ENCODE measurements at places on chromosomes 13 and 19.

- DNase-seq = no peak
- H3K4me1 ChIP-seq = no peaks in the 10 kb centered on the region
These were observed 3.2 kb downstream of the ZNF562 start for GRCh38 chr19:9671655-9672054.

DNA sequence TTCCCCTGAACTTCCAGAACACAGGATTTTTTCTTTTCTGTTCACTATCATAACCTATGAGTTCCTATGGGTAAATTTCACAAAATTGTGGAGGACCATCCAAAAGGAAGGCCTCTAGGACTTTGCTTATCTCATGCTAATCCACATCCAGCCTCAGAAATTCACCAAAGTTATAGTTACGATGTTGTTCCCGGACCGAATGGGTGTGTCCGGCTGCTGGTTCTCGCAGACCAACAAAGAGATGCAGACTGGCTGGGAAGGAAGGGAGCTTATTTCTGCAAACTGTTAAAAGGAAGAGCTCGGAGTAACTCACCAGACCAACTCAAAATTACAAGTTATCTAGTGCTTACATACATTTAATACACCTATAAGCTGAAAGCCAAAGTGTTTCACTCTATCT lies 882.9 kb upstream of the SPRY2 start:
- no peaks in the 10 kb centered on the region for H3K36me3 ChIP-seq
- H3K4me3 ChIP-seq = no peak overlapping the region
- no peaks in the 10 kb centered on the region for H3K27me3 ChIP-seq

DNA sequence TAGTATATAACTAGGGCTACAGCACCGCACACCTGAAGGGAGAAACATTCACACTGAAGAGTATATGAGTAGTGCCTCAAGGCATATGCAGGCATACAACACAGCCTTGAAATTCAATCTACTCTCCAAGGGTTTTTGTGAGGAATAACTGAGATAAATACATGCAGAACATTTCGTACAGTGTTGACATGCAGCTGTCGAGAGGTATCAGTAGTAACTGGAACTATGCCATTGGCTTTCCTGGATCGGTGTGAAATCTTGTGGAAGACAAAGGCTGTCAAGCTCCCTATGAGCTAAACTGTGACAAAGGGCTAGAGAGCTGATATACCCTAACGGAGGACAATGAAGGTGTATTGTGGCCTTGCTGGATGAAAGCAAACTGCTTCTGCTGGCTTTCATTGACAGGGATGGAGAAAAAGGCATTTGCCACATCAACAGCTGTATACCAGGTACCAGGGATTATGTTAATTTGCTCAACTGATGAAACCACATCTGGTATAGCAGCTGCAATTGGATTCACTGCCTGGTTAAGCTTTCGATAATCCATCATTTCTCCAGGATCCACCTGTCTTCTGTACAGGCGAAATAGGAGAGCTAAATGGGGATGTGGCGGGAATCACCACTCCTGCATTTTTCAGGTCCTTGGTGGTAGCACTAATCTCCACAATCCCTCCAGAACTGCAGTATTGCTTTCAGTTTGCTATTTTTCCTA lies 16.3 kb downstream of the MTRF1 start:
- H3K27ac ChIP-seq = no peak overlapping the region
- no peaks in the 10 kb centered on the region for H3K4me1 ChIP-seq
- no peak for DNase-seq
- H3K36me3 ChIP-seq = peaks cover 6% of the 10 kb centered on the region

GRCh38 chr19:49356382-49356781 lies 5.8 kb downstream of the TEAD2 start:
- no peak for DNase-seq
- no peak overlapping the region for H3K4me3 ChIP-seq
- H3K36me3 ChIP-seq = peaks cover 16% of the 10 kb centered on the region
- no peaks in the 10 kb centered on the region for H3K4me1 ChIP-seq

GRCh38 chr19:21483589-21484170 lies 21.7 kb upstream of the ZNF429 start:
- H3K27ac ChIP-seq = no peak overlapping the region
- H3K36me3 ChIP-seq = no peaks in the 10 kb centered on the region
- H3K4me1 ChIP-seq = no peaks in the 10 kb centered on the region
- H3K27me3 ChIP-seq = no peaks in the 10 kb centered on the region
- H3K4me3 ChIP-seq = no peak overlapping the region
- no peak for DNase-seq

- H3K27me3 ChIP-seq = no peaks in the 10 kb centered on the region
- no peak overlapping the region for H3K27ac ChIP-seq
- no peak for DNase-seq
- H3K4me1 ChIP-seq = peaks cover 27% of the 10 kb centered on the region
- no peaks in the 10 kb centered on the region for H3K36me3 ChIP-seq
These were observed 42.5 kb downstream of the ABCC4 start for GRCh38 chr13:95258619-95259194.

DNA sequence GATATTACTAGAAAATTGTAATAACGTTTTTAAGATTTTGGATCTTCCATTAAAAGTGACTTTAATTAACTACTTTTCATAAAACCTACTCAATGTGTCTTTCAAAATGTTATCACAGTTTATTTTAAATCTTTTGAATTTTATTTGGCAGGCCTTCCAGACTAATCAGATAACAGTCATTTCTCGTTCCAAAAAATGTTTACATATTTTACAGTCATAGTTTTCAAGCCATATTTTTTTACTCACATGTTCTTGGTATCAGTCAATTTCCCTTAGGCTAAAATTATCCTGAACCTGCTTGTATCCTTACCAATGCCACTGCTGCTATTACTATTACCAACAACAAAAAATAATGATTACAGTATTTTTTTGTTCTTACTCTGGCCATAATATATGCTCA lies 1783.5 kb downstream of the SLITRK5 start:
- DNase-seq = no peak
- H3K36me3 ChIP-seq = no peaks in the 10 kb centered on the region
- no peak overlapping the region for H3K4me3 ChIP-seq
- H3K27me3 ChIP-seq = no peaks in the 10 kb centered on the region
- peaks cover 48% of the 10 kb centered on the region for H3K4me1 ChIP-seq

DNA sequence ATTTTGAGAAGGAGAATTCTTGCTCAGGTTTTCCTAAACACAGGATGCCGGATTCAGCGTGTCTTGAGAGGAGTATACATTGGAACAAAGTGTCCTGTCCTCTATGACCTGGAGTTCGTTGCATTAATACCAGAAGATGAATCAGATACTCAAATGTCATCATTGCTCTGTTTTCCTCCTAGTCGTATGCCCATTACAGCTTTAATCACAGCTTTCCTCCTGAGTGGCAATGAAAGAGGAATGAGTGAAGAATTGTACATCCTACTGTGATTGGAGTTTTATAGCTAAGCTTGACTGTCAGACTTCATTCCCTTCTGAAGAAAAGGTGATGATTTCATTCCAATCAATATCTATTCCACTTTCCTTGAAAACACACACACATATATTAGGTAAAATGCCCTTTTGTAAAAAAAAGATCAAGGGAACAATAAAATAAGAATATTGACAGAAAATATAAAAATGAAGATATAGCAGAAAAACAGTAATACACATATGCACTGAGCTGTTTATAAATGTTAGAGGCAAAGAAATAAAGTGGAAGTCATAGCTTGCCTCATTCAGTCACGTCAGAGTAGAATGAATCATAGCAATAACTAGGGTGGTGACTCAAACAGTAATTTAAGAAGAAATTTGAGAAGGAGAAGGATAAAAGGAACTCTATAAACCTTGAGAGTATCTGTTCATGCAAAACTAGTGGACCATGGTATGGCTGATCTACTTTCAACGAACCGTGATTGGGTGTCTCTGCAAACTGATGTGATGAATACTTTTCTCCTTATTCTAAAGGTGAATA lies 501.5 kb downstream of the SUCLA2 start:
- H3K27ac ChIP-seq = peak overlapping the region; percentile 90
- H3K4me3 ChIP-seq = no peak overlapping the region
- peaks cover 30% of the 10 kb centered on the region for H3K4me1 ChIP-seq

DNA sequence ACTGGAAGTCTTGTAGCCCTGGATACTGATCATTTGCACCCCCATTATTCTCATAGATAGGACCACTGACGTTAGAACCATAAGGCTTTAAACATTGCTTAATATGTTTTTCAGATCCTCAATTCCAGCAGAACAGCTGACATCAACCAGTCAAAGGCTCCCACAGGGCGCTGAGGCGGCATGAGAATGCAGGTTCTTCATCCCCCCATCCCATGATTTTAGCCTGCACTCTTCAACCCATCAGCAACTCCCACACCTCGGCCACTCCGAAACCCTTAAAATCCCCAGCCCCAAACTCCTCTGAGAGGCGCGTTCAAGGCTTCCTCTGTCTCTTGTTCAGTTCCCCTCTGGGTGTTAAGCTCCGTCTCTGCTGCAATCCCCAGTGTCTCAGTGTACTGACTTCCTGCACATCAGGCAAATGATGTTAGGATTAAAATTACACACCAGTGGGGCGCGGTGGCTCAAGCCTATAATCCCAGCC lies 24.3 kb upstream of the LAMP1 start:
- H3K27ac ChIP-seq = no peak overlapping the region
- no peak for DNase-seq

- peaks cover 23% of the 10 kb centered on the region for H3K4me1 ChIP-seq
- H3K27me3 ChIP-seq = no peaks in the 10 kb centered on the region
- no peaks in the 10 kb centered on the region for H3K36me3 ChIP-seq
- peak overlapping the region; percentile 84 for H3K27ac ChIP-seq
These were observed 87.6 kb downstream of the RNF17 start for GRCh38 chr13:24851546-24851945.

DNA sequence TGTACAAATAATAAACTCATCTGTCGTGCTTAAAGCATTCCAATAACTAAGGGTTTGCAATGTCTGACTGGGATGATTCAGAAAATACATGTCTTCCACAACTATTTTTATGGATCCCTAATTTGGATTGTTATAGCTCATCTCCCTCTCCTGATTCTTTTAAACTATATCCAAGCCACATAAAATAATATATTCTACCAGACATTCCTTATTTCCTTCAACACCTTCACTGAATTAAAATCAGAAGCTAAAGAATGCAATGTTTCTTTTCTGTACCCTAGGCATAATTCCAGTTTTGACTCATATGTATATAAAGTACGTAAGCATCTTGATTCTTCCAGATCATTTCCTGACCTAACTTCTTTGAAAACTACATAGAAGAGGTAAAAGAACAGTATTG lies 420.4 kb downstream of the EFNB2 start:
- H3K36me3 ChIP-seq = no peaks in the 10 kb centered on the region
- H3K4me1 ChIP-seq = peaks cover 30% of the 10 kb centered on the region
- no peaks in the 10 kb centered on the region for H3K27me3 ChIP-seq
- no peak for DNase-seq

DNA sequence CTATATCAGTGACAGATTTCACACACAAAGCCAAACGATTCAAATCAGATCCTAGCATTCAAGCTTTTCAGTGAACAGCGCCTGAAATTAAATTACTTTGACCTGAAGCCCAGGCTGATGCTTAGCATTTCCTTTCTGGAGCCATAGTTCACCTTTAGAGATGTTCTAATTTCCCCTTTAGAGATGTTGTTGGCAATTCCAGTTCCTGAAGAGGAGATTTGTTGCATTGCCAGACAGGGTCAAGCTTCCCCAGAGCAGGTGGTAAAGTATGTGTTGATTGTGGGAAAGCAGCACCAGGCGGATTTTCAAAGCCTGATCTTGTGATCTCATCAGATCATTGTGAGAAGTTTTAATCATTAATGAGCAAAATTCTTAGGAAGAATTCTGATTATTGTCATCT lies 609.8 kb upstream of the KLF12 start:
- no peaks in the 10 kb centered on the region for H3K36me3 ChIP-seq
- no peak overlapping the region for H3K27ac ChIP-seq
- H3K4me3 ChIP-seq = no peak overlapping the region
- DNase-seq = no peak

DNA sequence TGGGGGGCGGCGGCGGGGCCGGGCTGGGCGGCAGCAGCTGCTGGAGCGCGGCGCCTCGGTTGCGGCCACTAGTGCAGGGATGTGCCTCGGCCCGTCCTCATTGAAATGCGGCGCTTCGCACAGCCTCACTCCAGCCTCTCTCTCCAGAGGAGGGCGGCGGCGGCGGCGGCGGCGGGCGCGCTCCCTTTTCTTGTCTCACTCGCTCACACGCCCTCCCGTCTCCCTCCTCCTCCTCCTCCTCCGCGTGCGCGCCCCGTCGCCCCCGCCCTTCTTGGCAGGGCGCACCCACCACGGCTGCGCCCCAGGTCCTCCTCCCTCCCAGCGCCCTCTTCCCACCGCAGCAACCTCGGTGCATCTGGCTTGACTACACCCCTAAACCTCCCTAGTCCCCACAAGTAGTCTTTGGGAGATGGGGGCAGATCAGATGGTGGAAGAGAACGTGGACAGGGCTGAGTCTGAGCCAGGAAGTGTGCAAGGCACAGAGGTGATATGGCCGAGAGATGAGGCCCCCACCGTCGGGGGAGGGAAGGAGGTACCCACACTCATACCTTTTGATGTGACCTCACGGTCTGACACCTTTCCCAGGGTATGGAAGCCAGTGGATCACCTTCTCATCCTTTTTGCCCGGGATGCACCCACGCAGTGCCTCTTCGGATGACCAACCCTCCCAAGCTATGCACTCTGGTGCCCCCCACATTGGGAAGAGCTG lies at the start of gene DCLK1:
DCLK1 (minus strand) TSS at position 161 of the 709 bp plus-strand sequence.
- no peak within 1 kb of the TSS for H3K27ac ChIP-seq
- no peaks in the 10 kb centered on the region for H3K4me1 ChIP-seq
- H3K27me3 ChIP-seq = peaks cover 8% of the 10 kb centered on the region
- H3K4me3 ChIP-seq = peak within 1 kb of the TSS; percentile 45
- peak; percentile 39 for DNase-seq
- H3K36me3 ChIP-seq = no peaks in the 10 kb centered on the region

DNA sequence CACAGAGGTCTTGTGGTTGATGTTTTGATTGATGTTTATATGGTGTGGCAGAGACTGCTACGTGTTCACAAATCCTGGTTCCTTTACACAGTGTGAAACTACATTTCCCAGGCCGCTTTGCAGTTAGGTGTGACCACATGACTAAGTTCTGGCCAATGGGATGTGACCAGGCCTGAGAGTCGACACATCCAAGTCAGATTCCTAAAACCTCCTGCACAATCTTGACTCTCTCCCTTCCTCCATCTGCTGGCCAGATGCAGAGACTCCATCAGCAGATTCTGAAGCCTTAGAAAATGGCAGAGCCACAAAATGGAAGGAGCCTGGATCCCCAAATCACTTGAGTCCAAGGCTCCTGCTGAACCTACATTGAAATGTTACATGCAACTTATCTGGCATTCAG lies 12.6 kb downstream of the CD37 start:
- no peak for DNase-seq
- H3K4me1 ChIP-seq = no peaks in the 10 kb centered on the region
- H3K4me3 ChIP-seq = no peak overlapping the region
- no peaks in the 10 kb centered on the region for H3K27me3 ChIP-seq
- H3K36me3 ChIP-seq = peaks cover 33% of the 10 kb centered on the region

DNA sequence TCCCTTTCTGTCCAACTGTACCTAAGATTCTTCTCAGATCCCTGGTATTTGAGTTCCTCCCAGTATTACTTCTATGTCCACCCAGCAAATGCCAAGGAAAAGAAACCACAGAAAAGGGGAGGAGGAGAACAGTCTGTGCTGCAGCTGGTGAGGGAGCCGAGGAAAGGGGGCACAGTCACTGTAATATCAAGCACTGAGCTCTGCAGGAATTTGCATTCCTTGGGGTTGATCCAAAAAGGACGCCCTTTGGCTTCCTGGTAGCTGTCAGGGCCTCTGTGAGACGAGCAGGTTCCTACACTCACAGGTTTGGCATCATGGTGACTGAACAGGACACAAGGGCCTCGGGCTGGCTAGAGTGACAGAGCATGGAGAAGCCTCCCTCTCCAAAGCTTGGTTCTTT lies 273.4 kb downstream of the NHLRC3 start:
- H3K4me3 ChIP-seq = no peak overlapping the region
- H3K36me3 ChIP-seq = no peaks in the 10 kb centered on the region
- no peak for DNase-seq
- H3K27me3 ChIP-seq = no peaks in the 10 kb centered on the region
